ENCODE measurements at places on chromosomes 5 and 9.

DNA sequence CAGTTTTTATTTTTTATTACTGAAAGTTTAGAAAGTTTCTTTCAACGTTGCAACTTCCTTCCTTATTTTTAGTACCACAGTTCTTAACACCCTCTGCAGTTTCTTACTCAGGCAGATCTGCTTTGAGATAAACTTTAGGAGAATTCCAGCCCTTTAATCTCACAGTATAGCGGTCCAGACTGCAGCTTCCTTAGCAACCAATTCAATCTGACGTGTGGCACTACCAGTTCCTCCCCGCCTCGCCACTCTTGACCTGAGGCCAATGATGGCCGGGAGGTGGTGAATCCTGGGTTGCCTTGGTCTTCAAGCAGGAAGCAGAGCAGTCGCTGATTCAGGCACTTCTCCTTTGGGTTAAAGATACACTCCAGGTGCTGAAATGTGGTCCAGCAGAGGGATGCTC is 334.3 kb upstream of the TRPC7 start:
- no peak for DNase-seq

DNA sequence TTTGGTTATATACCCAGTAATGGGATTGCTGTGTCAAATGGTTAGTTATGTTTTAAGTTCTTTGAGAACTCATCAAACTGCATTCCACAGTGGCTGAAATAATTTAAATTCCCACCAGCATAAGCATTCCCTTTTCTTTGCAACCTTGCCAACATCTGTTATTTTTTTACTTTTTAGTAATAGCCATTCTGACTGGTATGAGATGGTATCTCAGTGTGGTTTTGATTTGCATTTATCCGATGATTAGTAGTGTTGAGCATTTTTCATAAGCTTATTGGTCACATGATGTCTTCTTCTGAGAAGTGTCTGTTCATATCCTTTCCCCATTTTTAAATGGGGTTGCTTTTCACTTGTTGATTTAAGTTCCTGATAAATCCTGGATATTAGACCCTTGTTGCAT is 435.7 kb upstream of the RIOK2 start:
- DNase-seq = no peak

GRCh38 chr5:176776141-176776865 is 34.1 kb upstream of the UNC5A start:
- DNase-seq = no peak

DNA sequence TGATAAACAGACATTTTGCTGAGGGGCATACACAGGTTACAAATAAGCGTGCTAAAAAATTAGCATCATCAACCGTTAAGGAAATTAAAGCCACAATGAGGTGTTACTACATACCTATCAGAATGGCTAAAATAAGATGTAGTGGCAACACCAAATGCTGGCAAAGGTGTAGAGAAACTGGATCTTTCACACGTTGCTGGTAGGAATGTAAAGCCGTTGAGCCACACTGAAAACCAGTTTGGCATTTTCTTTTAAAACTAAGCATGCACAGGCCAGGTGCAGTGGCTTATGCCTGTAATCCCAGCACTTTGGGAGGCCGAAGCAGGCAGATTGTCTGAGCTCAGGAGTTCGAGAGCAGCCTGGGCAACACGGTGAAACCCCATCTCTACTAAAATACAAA is 67.0 kb upstream of the SYK start:
- no peak for DNase-seq

GRCh38 chr5:31995006-31995405 is 179.1 kb downstream of the GOLPH3 start:
- DNase-seq = no peak

GRCh38 chr5:18097817-18098216 is 463.6 kb downstream of the TAF11L14 start:
- DNase-seq = no peak

DNA sequence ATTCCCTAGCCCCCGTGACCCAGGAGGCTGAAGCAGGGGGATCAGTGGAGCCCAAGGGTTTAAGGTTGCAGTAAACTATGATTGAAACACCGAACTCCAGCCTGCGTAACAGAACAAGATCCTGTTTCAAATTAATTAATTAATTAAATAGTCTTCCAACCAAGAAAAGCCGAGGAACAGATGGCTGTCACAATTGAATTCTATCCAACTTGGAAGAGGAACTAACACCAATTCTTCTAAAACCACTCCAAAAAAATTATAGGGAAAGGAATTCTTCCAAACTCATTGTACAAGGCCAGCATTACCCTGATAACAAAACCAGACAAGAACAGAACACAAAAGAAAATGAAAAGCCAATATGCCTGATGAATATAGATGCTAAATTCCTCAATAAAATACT is 43.4 kb upstream of the RGS7BP start:
- DNase-seq = no peak

- DNase-seq = no peak
Observed at GRCh38 chr5:156927545-156927944, 35.5 kb downstream of the TIMD4 start.

GRCh38 chr9:107274096-107274495 is 9.0 kb upstream of the RAD23B start:
- no peak for DNase-seq

DNA sequence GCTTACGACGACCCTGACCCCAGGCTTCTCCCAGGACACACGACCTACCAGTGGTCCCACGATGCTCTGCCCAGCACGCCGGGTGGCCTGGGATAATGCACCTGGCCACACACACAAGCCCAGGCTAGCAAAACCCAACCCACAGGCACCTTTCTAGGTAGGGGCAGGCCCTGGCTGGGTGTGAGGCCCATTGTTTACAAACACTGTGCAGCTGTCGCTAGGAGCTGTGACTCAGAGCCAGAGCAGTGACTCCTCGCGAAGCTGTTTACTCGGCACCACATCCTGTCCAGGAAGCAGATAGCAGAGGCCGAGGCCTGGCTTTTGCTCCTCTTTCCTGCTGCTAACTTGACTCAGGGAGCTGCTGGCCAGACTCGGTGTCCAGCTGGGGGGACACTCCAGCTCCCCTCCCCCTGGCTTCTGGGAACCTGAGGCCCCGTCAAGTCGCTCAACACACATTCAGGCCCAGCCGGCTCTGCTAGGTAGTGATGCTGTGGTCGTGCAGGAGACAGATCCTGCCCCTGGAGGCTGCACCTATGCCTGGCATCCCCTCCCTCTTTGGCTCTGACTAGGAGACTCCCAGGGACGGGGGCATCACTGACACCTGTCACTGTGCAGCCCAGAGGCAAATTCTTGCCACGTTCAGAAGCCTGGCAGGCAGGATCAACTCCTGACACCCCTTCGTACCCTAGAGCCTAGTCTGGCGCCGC is 12.8 kb upstream of the RALGDS start:
- peak; percentile 71 for DNase-seq

DNA sequence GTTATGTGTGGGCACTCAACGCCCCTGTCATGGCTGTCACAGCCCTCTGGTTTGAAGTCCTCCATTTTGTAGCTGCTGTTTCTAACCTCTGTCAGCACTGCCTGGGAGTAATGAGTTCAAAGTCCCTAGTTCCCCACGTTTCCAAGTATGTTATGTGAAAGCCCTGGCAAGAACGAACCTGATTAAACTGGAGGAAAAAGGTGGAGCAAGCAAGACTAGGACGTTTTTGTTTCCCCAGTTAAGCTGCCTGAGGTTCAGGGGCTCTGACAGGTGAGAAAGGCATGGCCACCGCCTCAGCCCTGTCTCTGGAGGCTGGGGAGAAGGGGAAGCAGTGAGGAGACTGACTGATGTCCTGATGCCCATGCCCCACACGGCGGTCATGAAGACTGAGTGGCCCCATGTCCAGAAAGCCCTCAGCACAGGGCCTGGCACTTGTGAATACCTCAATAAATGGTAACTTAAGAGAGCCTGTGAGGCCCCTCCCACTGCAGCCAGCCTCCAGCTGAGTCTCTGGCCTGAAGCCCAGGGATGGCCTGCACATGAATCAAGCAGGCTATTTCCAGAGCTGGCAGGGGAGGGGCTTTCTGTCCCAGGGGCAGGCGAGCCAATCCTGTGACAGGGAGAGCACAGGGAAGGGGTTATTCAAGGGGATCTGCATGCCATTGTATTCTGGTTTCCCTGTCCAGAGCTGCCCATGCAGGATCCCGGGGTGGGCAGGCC is 61.8 kb downstream of the PFDN1 start:
- DNase-seq = peak; percentile 93

DNA sequence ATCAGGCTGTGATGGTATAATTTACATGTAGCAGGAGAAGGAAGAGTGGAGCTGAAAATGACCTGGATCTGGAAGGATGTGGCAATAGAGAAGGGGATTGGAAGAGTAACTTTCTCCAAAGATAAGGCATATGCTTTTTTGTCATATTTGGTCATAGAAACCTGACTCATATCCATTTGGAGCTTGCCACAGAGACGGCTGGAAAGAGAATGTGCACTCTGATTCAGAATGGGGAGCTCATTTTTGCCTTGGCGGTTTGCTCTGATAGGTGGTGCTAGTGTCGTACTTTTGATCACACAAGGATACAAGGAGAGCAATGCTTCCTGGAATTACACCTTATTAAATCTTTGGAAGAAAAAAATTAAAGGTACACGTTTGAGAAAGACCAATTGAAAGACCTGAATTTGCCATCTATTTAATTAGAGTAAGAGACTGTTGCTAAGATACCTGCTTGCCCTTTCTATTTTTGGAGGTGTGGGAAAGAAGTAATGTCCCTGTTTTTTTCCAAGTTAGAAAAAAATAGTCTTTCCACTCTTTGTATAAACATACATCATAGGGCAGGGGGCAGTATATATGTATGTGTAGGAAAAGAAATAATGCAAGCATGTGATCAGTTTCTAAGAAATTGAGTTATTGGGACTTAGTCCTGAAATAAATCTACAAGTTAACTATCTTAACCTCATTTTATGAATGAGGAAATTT is 5.4 kb downstream of the LSM11 start:
- no peak for DNase-seq

GRCh38 chr9:72680593-72681282 is 159.3 kb downstream of the TMC1 start:
- peak; percentile 10 for DNase-seq

DNA sequence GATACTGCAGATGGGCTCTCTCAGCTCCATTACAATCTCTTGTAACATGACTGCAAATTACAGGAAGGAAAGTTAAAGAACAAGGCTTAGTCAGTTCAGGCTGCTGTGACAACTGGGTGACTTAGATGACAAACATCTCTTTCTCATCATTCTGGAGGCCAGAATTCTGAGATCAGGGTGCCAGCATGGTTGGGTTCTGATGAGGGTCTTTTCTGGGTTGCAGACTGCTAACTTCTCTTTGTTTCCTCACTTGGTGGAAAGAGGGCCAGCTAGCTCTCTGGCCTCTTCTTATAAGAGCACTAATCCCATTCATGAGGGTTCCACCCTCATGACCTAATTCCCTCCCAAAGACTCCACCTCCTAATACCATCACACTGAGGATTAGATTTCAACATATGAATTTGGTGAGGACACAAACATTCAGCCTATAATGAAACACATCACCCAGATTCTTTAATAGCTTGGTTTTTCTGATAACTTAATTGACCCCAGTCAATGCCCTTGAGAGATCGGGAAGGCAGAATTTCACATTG is 73.6 kb upstream of the MAMDC2 start:
- DNase-seq = no peak

DNA sequence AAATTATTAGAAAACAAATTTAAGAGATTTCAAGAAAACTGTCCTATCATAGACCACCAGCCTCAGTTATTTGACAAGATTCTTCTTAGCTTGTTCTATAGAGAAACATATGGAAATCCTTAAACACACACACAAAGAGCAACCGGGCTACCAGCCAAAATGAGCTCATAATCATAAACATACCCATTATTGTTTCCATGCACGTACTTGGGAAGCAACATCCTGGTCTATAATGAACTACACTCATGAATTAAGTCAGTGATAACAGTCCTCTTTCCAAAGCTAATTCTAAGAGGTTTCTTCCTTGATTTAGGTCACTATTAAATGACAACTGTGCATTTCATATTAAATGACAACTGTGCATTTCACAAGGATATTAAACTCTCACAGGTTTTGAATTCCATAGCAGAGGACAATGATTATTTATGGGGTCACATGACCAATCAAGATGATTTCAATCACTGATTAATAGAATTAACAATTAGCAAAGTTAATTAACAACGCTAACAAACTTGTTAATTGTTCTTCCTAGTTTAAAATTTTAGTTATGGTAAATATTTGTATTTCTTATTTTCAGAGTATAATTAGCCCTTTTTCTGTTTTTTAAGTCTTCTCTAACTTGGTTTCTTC is 77.0 kb downstream of the OXCT1 start:
- DNase-seq = no peak

GRCh38 chr9:89011683-89012082 is 20.4 kb downstream of the S1PR3 start:
- DNase-seq = no peak

- no peak for DNase-seq
Observed at GRCh38 chr9:70488793-70489105, 74.3 kb upstream of the KLF9 start.

- DNase-seq = no peak
Observed at GRCh38 chr9:135242049-135242396, 154.6 kb downstream of the OLFM1 start.

- no peak for DNase-seq
Observed at GRCh38 chr5:10660135-10660534, 96.3 kb downstream of the ANKRD33B start.

GRCh38 chr5:162323466-162323865 is 255.9 kb downstream of the GABRG2 start:
- no peak for DNase-seq

- no peak for DNase-seq
Observed at GRCh38 chr9:82423700-82424099, 435.1 kb downstream of the SPATA31D1 start.

GRCh38 chr9:80873861-80874260 is 815.5 kb downstream of the TLE1 start:
- no peak for DNase-seq

DNA sequence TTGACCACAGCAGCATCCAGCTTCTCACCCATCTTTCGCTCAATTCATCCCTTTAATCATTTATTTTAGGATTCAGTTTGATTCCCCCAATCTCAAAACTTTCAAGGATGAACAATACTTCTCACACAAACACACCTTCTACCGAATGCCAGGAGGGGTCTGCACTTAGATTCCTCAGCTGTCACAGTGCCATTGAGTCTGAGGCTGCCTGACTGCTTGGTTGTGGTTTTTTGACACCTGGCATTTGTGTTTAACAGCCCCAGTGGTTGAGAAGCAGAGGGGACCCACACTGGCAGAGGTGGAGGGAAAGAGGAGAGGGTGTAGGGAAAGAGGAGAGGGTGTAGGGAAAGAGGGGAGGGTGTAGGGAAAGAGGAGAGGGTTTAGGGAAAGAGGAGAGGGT is 54.9 kb downstream of the PALM2AKAP2 start:
- no peak for DNase-seq

DNA sequence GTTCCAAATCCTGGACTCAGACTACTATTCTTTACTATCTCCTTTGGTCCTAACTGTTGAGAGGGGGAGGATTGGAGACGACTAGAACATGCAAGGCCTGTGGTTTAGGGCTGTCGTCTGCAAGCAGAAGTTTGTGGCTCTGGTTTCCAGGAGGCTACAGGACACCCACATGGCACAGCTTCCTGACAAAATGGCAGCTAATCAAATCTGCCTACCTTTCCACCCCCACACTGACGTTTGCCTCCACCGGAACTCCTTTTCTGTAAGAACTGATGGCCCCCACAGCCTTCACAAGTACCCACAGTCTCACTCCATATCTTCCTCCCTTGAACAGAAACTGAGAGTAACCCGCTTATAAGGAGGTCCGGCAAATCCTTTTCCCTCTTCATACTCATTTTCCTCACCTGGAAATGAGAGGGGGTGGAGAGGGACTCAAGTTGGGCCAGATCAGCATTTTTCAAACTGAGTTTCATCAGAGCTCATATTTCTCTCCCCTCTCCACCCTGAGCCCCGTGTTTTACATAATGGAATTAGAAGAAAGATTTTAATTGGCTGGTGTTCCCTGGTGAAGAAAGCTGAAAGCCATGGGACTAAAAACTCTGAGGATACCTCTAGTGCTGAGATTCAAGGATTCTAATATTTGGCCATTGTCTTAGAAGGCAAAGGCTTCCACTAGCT is 5.2 kb downstream of the SLC31A2 start:
- DNase-seq = no peak

Measured in hippocampal formation (tissue), 2 donors.